ENCODE measurements at places on chromosomes 16 and 17. TPM values are rescaled to one million over a fixed set of nuclear protein-coding genes. Genes with fewer than 3 reads are reported as not detected.
A peak's percentile ranks its signal among the peaks of the same experiment; 100 is the strongest.

GRCh38 chr17:1367351-1367745 lies 32.7 kb downstream of the YWHAE start:
- peak; percentile 64 for DNase-seq

TBC1D3B gene
- 0.42 TPM for polyA plus RNA-seq

- no peak for DNase-seq
Measured at GRCh38 chr17:57566721-57567120, 178.4 kb downstream of the CCDC182 start.

- DNase-seq, result no peak
Measured at GRCh38 chr17:44352828-44353671, 7.9 kb downstream of the GRN start.

RNF112 gene
- polyA plus RNA-seq, result 1.5 TPM

DNA sequence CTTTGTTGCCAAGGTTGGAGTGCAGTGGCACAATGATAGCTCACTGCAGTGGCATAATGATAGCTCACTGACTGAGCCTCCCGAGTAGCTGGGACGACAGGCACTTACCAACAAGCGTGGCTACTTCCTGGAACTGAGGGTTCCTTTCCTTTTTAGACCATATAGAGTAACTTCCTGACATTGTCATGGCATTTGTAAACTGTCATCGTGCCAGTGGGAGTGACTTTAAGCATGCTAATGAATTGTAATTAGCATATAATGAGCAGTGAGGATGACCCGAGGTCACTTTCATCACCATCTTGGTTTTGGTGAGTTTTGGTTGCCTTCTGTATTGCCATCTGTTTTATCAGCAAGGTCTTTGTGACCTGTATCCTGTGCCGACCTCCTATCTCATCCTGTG lies 162.4 kb downstream of the HS3ST4 start:
- DNase-seq, result no peak

Data from fibroblast of lung (primary cell).